AG09319 (cell line): ENCODE measurements at places on chromosomes 1 and 21.

DNA sequence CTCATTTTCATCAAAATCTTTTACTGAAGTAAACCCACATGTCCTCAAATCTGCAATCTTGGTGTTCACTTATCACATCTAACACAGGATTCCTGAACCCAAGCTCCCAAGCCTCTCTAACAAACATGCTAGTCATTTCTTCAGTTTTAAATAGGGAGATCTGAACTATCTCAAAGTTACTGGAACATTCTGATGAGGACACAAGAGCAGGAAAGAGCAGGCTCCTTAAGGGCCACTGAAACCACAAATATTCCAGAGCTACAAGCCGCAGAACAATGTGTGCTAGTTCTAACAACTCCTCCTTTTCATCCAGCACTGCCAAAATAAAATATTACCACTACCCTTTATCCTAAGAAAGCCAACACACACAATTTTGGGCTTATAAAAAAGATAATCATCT, 38.9 kb downstream of the WARS2 start:
- DNase-seq: peak; percentile 7

DNA sequence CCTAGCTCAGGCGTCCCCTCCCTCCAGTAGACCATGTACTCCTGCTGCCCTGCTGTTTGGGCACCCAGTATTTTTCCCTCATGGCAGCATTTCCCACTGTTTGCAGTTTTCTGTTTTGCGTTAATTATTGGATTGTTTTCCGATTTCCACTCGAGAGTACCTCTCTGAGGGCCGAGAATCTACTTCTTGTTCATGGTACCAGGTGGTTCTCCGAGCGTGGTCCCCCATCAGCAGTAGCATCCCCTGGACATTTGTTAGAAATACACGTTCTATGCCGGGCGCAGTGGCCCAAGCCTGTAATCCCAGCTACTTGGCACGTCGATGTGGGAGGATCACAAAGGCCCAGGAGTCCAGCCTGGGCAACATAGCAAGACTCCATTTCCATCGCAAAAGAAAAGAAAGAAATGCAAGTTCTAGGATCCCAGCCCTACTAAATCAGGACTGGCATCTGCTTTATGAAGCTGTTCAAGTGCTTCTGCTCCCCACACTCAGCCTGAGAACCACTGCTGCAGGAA, 690 bp downstream of the RRP1 start:
- DNase-seq: no peak

- DNase-seq: no peak
Observed at GRCh38 chr1:101124405-101124804, 98.8 kb upstream of the DPH5 start.

DNA sequence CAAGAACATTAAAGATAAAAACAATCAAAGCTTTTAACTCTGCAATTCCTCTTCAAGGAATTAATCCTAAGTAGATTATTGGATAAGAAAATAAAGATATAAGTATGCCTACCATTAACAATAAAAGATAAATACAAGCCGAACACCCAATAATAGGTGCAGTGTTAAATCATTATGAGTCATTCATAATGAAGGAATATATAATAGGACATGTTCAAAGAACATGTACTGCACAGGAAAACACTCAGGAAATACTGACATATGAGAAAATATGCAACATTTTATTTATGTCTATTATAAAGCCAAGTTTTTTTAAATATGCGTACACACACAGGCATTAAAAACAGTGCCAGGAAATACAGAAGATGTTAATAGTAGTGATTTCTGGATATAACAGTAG, 11.1 kb upstream of the EXO1 start:
- no peak for DNase-seq

DNA sequence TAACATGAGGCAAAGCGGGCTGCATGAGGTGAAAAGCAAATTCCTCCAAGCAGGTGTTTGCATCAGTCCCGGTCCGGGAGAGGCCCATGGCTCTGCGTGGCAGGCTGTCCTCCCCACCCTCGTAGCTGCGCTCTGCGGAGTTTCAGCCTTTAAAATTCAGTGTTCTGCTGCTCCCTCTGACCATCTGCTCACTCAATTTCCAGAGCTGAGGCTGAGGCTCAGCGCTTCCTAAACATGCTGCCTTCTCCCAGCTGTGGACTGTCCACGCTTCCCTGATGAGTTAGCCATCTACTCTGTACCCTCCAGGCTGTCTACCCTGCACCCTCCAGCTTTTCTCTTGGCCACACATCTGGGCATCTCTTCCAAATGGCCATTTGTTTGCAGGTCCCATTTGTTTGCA, 87.7 kb downstream of the KCNJ6 start:
- no peak for DNase-seq

GRCh38 chr1:149915429-149916192, 2.0 kb downstream of the SV2A start:
- no peak for DNase-seq

DNA sequence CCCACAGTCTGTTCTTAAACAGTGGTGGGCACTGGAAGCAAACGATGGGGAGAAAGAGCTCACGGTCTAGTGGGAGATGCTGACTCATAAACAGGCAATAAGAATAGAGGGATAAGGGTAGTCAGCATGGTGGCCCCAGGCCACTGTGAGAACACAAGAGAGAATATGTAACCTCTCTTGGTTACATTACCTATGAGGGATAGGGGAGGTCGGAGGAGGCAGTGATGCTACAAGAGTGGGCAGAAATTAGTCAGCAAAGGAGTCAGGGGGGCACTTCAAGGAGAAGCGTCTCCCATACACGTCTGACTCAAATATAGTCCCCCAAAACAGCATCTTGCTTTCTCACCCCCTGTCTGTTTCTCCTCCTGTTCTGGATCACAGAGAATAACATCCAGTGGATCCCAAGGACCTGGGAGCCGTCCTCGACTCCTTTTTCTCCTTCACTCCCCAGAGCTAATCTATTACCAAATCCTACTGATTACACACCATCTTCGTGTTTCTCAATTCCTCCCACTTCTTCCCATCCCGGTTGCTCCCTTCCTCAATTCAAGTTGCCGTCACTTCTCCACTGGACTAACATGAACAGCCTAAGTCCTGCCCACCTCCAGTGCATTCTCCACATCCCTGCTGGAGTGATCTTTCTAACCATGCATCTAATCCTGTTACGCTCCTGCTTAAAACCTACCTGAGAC, 2.1 kb downstream of the SLAMF8 start:
- no peak for DNase-seq
